ENCODE measurements at places on chromosomes 11 and 22.
A peak's percentile ranks its signal among the peaks of the same experiment; 100 is the strongest.

DNA sequence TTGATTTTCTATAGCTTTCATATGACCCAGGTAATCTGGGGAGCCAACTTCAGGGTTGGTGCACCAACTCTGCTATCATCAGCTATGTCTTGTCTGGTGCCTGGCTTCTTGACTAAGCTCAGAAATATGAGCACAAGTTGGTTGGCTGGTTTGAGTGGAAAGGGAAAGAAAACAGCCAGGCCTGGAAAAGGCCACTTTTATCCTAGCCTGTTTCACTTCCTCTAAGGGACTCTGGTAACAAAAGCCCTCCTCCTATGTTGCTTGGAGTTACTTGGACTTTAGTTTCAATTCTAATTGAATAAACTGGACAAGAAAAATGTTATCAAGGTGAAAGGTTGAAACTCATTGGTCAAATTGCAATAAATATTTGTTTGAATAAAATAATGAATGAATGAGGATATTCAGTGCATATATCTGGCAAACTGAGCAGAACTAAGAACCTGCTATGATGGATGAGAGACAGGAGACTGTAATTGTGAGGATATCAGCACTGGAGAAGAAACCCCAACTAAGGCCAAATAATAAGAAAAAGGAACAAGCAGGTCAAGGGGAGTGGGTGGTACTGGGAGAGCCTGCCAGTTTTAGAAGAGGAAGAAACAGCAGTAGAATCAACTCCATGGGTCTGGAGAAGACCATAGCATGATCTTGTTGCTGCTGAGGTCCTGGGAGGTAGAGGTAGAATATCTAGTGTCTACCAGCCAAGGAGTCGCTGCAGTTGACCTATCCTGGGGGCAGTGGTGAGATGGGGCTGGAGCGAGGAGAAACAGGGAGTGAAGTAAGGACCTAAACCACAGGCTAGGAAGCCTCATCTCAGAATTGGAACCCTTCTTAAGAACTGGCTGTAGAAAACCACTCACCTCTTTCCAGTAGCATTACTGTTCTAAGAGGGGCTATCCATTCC lies 8.2 kb downstream of the ROBO4 start:
- no peak for DNase-seq

DNA sequence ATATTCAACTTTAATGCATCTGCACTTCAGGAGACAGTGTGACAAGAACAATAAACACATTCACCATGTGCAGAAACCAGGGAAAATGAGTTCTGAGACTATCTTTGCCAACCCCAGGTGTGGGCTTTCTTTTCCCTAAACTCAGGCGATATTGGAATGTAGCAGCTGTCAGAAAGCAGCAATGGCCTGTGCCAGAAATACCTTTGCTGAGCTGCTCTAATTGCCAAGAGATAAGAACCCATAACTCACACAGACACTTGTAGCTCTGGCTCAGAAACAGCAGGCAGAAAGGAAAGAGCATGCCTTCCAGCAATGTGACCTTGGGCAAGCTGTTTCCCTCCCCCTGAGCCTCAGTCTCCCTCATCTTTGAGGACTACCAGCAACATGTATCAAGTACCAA lies 77.6 kb downstream of the PLEKHA7 start:
- DNase-seq: no peak

- DNase-seq: peak; percentile 37
Observed at GRCh38 chr22:42269432-42270175, 849 bp downstream of the TCF20 start.

- no peak for DNase-seq
Observed at GRCh38 chr11:81749245-81749644, 984.4 kb downstream of the FAM181B start.

- DNase-seq: no peak
Observed at GRCh38 chr11:133842053-133842452, 3.3 kb downstream of the SPATA19 start.

DNA sequence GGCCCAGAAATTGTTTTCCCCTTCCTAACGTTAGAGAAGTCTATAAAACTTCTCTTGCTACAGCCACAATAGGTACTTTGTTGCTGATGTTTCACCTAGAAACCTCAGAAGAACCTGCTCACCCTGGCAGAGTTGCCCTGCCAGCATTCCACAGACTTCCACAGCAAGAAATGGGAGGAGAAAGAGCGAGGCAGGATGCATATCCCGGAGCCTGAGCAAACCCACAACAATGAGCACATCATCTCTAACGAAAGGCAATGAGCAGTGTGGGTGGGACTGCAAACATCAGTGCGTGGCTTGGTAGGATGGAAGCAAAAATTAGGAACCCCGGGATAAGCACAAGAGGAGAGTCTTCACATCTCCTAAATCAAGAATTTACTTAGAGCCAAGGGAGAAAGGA lies 892.3 kb downstream of the OPCML start:
- no peak for DNase-seq

GRCh38 chr11:3905080-3905953 lies 49.9 kb downstream of the STIM1 start:
- no peak for DNase-seq

GRCh38 chr22:35835267-35835997 lies 117.8 kb downstream of the APOL5 start:
- no peak for DNase-seq

DNA sequence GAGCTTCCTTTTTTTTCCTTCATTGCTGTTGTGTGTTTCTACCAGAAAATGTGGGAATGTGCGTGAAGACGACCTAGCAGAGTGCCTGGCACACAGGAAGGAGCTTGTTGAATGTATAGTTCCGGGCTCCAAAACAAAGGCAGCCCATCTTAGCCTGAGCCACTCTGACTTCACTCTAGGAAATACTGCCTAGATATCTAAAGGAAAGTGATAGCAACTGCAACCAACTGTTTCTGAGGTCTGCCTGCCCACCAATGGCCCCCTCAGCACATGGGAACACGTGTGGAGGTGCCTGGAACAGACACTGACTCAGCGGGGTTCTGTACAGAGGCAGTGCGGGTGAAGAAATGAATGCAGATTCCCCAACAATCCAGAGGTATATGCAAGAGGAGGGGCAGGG lies 14.7 kb upstream of the XBP1 start:
- DNase-seq: no peak

- DNase-seq: peak; percentile 11
Observed at GRCh38 chr11:2515401-2516275, 70.8 kb downstream of the KCNQ1 start.
